ENCODE measurements at places on chromosomes 7 and 10. TPM values are rescaled to one million over a fixed set of nuclear protein-coding genes. Genes with fewer than 3 reads are reported as not detected.

DNA sequence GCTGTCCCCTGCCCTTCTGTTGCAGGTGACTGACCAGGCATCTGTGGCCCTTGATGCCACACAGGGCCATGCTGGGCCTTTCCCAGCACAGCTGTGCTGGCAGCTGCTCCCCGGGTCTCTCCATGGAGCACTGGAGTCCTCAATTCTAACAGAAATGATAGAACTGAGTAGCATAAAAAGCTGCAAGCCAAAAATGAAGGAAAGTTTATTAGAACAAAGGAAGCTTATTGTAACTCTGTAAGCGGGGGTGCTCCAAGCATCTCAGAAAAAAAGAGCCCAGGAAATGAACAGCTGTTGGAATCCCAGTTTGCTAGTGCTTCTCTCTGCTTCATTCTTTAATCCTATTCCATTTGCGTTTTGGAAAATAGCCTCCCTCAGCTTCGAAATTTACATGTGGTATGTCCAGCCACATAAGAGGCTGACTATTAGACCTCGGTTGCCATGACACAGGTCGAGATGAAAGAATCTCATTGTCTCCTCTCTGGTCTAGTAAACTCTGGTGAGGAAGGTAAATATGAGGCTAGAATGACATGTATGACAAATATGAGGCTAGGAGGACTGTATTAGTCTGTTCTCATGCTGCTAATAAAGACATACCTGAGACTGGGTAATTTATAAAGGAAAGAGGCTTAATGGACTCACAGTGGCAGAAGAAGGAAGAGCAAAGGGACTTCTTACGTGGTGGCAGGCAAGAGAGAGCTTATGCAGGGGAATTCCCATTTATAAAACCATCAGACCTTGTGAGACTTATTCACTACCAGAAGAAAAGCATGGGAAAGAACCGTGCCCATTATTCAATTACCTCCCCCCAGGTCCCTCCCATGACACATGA lies 23.7 kb downstream of the EPDR1 start:
- H3K27ac ChIP-seq = no peak overlapping the region
- H3K4me1 ChIP-seq = no peaks in the 10 kb centered on the region
- no peaks in the 10 kb centered on the region for H3K27me3 ChIP-seq
- no peak for DNase-seq
- H3K36me3 ChIP-seq = no peaks in the 10 kb centered on the region

- H3K36me3 ChIP-seq = no peaks in the 10 kb centered on the region
- H3K27ac ChIP-seq = no peak overlapping the region
- no peak overlapping the region for H3K4me3 ChIP-seq
- H3K4me1 ChIP-seq = no peaks in the 10 kb centered on the region
- no peak for DNase-seq
These were observed 49.4 kb downstream of the GPR26 start for GRCh38 chr10:123715546-123715945.

- no peak for DNase-seq
- H3K36me3 ChIP-seq = no peaks in the 10 kb centered on the region
- H3K4me3 ChIP-seq = no peak overlapping the region
- peaks cover 34% of the 10 kb centered on the region for H3K27me3 ChIP-seq
- H3K4me1 ChIP-seq = peaks cover 2% of the 10 kb centered on the region
- no peak overlapping the region for H3K27ac ChIP-seq
These were observed 3.2 kb downstream of the SNCG start for GRCh38 chr10:86961481-86962091.

Gene CACNA2D1
- 0.35 TPM for total RNA-seq

DNA sequence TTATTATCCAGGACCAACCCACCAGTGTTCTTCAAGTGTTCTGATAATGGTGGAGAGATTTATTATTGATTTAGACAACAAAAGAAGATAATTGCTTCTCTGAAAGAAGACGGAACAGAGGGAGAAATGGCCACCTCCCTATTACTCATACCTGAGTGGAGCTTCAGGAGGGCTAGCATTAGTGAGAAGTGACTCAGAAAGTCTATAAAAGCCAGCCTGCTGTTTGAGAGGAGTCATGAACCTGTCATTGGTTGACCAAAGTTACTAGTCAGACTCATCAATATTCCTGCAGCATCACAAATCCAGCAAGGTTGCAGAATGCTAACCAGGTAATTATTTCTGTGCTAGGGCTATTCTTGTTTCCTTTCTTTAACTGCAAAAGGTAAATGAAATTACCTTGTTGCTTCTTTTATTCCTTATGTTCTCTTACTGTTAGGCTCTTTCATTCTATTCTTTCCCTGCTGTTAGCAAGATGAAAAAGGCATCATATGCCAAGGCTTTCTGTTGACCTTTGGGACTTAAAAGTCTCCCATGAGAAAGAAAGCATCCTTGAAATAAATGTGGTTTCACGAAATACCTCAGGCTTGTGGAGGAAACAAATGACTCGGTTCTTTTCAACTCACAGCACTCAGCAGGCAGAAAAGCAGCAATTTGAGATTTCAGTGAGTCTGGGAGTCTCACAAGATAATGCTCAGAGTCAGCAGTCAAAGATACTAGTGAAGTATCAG lies 256.4 kb upstream of the PHYHIPL start:
- H3K4me3 ChIP-seq = no peak overlapping the region
- no peaks in the 10 kb centered on the region for H3K4me1 ChIP-seq
- H3K27me3 ChIP-seq = no peaks in the 10 kb centered on the region
- H3K27ac ChIP-seq = no peak overlapping the region
- no peaks in the 10 kb centered on the region for H3K36me3 ChIP-seq

GRCh38 chr10:35887685-35888084 lies 245.6 kb upstream of the FZD8 start:
- H3K36me3 ChIP-seq = no peaks in the 10 kb centered on the region
- H3K27ac ChIP-seq = no peak overlapping the region
- DNase-seq = no peak
- no peak overlapping the region for H3K4me3 ChIP-seq
- no peaks in the 10 kb centered on the region for H3K4me1 ChIP-seq

DNA sequence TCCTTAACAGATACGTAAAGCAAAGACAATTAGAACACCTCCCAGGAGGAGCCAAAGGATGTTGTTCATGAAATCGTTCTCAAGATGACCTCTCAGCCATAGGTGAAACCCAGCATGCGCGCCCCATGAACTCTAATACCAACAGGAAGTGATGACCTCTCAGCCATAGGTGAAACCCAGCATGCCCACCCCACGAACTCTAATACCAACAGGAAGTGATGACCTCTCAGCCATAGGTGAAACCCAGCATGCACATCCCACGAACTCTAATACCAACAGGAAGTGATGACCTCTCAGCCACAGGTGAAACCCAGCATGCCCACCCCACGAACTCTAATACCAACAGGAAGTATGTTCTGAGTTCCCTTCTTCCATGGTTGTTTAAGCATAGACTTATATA lies 205.2 kb upstream of the ADARB2 start:
- H3K36me3 ChIP-seq = no peaks in the 10 kb centered on the region
- no peak for DNase-seq
- H3K27me3 ChIP-seq = no peaks in the 10 kb centered on the region
- H3K4me3 ChIP-seq = no peak overlapping the region
- no peak overlapping the region for H3K27ac ChIP-seq

- no peaks in the 10 kb centered on the region for H3K4me1 ChIP-seq
- H3K4me3 ChIP-seq = no peak overlapping the region
- no peak overlapping the region for H3K27ac ChIP-seq
- peaks cover 10% of the 10 kb centered on the region for H3K36me3 ChIP-seq
- no peaks in the 10 kb centered on the region for H3K27me3 ChIP-seq
These were observed 16.9 kb downstream of the ZNF92 start for GRCh38 chr7:65390588-65390987.

DNA sequence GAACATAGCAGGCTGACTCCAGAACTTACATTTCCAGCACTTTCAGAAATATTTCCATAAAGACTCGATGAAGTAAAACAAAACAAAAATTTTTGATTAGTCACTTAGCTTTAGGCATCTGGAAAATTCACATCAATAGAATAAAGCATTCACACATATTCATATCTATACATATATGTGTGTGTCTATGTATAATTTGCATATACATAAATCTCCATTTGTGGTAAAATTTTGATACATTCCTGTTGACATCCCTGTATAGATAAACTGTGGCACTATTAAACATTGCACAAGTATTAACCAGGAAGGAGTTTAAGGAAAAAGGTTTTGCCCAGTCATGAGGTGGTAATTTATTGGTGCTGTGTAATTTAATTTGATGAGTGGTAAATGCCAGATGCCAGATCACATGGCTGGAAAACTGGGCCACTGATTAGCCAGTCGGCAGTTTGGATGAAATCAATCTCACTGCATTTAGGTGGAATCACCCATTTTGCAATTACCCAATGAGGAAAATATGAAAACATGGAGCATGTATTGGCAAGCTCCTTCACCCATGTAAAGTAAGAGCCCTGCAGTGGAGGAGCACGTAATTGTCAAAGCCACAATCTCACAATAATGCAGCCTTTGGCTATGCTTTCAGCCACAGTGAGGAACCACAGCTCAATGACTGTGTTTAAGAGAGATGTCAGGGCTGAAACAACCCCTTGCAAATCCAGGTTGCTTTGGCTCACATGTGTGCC lies 294.6 kb downstream of the RNLS start:
- DNase-seq = no peak
- H3K27ac ChIP-seq = no peak overlapping the region
- H3K27me3 ChIP-seq = no peaks in the 10 kb centered on the region
- no peak overlapping the region for H3K4me3 ChIP-seq

DNA sequence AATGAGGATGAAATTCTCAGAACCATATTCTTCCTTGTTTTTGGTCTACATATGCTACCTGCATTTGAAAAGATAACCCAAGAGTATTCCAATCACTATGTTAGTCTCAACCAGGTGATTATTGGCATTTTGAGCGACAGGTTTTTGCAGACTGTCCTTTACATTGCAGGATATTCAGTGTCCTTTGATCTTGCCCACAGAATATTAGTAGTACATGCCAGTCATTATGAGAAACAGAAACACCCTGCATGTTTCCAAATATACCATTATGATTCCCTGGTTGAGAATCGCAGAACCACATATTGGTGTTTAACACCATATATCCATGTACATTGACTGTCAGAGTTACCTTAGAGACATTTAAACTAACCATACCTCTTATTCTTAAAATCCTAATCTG lies 30.6 kb downstream of the TMEM243 start:
- H3K4me3 ChIP-seq = no peak overlapping the region

DNA sequence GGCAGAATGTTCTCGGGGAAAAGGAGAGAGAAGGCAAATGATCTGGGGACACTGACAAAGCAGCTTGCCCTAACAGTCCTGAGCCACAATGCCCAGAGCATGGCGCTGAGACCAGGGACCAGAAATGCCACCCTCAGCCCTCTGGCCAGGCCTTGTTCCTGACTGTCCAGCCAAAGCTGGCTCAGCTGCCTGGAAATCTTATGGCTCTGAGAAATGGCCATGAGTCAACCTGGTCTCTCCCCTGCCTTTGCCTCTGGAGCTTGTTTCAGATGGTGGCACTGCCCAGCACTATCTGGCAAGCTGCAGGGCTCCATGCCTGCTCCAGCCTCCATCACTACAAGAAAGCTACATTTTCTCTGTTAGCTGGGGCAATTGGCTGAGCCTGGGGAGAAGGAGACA lies 90.5 kb upstream of the PLXNA4 start:
- no peak for DNase-seq
- no peak overlapping the region for H3K27ac ChIP-seq
- H3K4me3 ChIP-seq = no peak overlapping the region
- peaks cover 11% of the 10 kb centered on the region for H3K4me1 ChIP-seq
- H3K36me3 ChIP-seq = no peaks in the 10 kb centered on the region

Gene MBL2
- total RNA-seq = not detected

DNA sequence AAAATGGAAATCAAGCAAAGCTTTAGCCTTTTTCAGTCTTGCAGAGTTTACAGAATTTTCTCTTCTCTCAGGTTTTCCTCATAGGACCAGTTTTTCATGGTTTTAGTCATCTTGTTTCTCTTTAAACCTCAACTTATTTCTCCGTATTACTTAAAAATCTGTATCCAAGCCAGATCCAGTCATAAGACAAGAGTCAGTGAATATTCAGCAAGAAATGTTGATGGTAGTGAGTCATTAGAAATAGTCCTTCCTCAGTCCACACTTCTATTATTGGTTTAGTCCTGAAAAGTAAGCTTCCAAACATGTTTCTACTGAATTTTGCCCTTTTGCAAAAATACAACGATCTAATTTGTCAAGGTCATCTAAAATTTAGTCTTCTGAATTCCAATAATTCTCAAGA lies 107.0 kb downstream of the VIM start:
- no peaks in the 10 kb centered on the region for H3K36me3 ChIP-seq
- peaks cover 4% of the 10 kb centered on the region for H3K27me3 ChIP-seq
- DNase-seq = no peak
- no peaks in the 10 kb centered on the region for H3K4me1 ChIP-seq
- no peak overlapping the region for H3K27ac ChIP-seq

Gene PNLIP
- 3.1 TPM for total RNA-seq

- no peak for DNase-seq
- H3K4me1 ChIP-seq = no peaks in the 10 kb centered on the region
- H3K4me3 ChIP-seq = no peak overlapping the region
- no peak overlapping the region for H3K27ac ChIP-seq
- peaks cover 13% of the 10 kb centered on the region for H3K27me3 ChIP-seq
- no peaks in the 10 kb centered on the region for H3K36me3 ChIP-seq
These were observed 754 bp upstream of the PHYHIPL start for GRCh38 chr10:59175538-59176240.

Gene AKR1C8
- total RNA-seq = 2.0 TPM

DNA sequence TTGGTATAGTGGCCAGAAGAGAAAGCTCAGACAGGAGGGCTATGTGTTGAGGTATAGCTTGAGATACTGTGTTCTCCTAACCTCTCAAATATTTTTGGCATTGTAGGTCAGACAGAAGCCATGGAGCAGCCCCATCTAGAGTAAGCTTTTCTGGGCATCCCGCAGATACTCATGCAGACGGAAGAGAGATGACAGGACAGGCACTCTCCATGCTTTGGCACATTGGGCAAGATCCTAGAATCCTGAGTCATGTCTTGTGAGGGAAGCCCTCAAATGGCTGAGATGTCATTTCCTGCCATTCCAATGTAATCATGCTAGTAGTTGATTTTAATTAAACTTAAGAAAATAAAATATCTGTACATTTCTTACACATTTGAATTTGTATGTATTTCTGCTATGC lies 16.8 kb upstream of the KIF20B start:
- H3K4me3 ChIP-seq = no peak overlapping the region
- DNase-seq = no peak
- no peaks in the 10 kb centered on the region for H3K4me1 ChIP-seq
- H3K27ac ChIP-seq = no peak overlapping the region
- H3K27me3 ChIP-seq = peaks cover 8% of the 10 kb centered on the region

Gene ITPRID1
- not detected for total RNA-seq

DNA sequence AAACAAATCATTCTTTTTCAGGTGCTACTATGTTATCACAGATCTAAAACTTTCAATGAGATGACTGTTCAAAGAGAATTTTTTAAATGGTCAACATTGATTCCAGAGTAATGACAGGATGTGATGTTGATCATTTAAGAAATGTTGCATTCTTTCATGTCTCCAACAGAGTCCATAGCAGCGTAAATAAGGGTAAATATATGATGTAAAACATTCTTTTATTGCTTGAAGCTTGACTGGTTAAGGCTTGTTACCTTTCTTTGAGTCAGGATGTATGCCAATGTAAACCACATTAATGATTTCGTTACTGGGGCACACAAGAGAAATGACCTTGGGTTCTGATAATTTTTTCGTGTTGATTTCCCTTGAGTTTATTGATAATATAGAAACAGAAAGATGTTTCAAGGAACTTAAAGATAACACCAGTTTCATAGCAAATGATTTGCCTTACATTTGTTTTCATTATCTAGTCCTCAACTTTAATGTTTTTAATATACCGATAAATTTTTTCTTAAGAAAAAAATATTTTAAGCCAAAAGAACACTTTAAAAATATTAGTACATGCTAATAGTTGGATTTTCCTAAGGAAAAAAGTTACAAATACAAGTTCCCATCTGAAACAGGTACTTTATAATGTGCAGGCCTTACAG lies 3.5 kb downstream of the STK17A start:
- no peak for DNase-seq
- peak overlapping the region; percentile 95 for H3K27ac ChIP-seq
- H3K36me3 ChIP-seq = peaks cover 12% of the 10 kb centered on the region
- H3K4me3 ChIP-seq = no peak overlapping the region
- peaks cover 29% of the 10 kb centered on the region for H3K4me1 ChIP-seq
- no peaks in the 10 kb centered on the region for H3K27me3 ChIP-seq

Measured in T-cell (primary cell).